ENCODE measurements at places on chromosomes 5 and 9. TPM values are rescaled to one million over a fixed set of nuclear protein-coding genes. Genes with fewer than 3 reads are reported as not detected.

NMUR2 gene
- total RNA-seq: not detected

BHMT gene
- not detected for total RNA-seq

DROSHA gene
- total RNA-seq: 74.5 TPM

CEP72 gene
- 18.7 TPM for total RNA-seq

EGFLAM gene
- total RNA-seq: not detected

PCDHAC1 gene
- not detected for total RNA-seq

SPATA31D4 gene
- not detected for total RNA-seq

FGF1 gene
- not detected for total RNA-seq

COL15A1 gene
- 0.19 TPM for total RNA-seq

PAPPA gene
- total RNA-seq: not detected

NR3C1 gene
- 93.5 TPM for total RNA-seq

GABRA6 gene
- not detected for total RNA-seq

PRRX2 gene
- 3.3 TPM for total RNA-seq

CDC20B gene
- 0.10 TPM for total RNA-seq

TSPAN17 gene
- 25.3 TPM for total RNA-seq

IFNA17 gene
- total RNA-seq: not detected

C5orf58 gene
- not detected for total RNA-seq

SPATA9 gene
- 0.36 TPM for total RNA-seq

EXOSC2 gene
- total RNA-seq: 55.0 TPM

ZNF618 gene
- 0.62 TPM for total RNA-seq

RORB gene
- total RNA-seq: 0.14 TPM

PCDHGC4 gene
- total RNA-seq: not detected

HK3 gene
- 0.46 TPM for total RNA-seq

SLC34A1 gene
- 0.21 TPM for total RNA-seq

FST gene
- 1.1 TPM for total RNA-seq

IFNB1 gene
- total RNA-seq: 1.6 TPM

ORM2 gene
- total RNA-seq: not detected

SLC6A7 gene
- total RNA-seq: not detected

MLANA gene
- not detected for total RNA-seq

FOXD4 gene
- 0.38 TPM for total RNA-seq

Measured in activated T-cell treated with anti-CD3 and anti-CD28 coated beads, Interleukin-2, amount 50 U/mL, for 72 hours (primary cell).